ENCODE measurements at places on chromosomes 12 and 14.

- DNase-seq: no peak
Measured at GRCh38 chr12:9041321-9041720, 52.0 kb downstream of the KLRG1 start.

- DNase-seq: no peak
Measured at GRCh38 chr12:130280742-130281141, 56.9 kb upstream of the PIWIL1 start.

DNA sequence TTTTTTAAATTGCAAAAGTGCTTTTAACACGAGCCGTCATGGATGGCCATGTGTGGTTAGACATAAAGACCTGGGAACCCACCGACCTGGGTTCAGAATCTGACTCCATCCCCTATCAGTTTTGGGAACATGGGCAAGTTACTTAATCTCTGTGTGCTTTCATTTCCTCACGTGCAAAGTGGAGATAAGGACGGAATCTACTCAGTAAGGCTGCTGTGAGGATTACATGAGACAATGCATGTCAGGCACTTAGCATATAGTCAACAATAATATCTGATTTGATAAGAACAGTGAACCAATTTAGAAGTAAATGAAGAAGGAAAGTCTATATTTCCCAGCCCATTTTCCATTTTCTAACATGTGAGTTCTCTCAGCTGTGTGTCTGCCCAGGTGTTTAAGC, 235.4 kb downstream of the SUDS3 start:
- DNase-seq: no peak

- no peak for DNase-seq
Measured at GRCh38 chr12:118982984-118983761, 1.8 kb downstream of the SRRM4 start.

- DNase-seq: no peak
Measured at GRCh38 chr12:116659771-116660481, 77.9 kb downstream of the SPRING1 start.

GRCh38 chr12:123491056-123491455, 33.1 kb downstream of the SNRNP35 start:
- no peak for DNase-seq

- peak; percentile 83 for DNase-seq
Measured at GRCh38 chr12:23536293-23536692, 413.2 kb downstream of the SOX5 start.

DNA sequence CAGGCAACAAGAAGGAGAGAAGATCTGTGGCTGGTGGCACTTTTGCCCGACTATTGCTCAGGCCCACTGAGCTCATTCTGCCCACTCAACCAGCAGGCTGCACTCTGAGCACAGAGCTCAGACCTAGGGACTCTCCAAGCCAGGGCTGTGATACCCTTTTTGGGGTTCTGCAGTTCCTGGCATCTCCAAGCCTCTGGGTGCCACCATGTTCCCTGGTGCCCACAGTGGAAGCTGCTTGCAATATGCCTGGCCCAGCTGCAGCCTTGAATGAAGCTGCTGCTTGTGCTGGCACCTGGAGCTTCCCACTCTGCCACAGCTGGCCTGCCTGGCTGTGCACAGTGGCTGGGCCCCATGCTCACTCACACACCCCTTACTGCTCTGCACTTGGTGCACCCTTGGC, 236.1 kb downstream of the ADGRD1 start:
- DNase-seq: no peak

- no peak for DNase-seq
Measured at GRCh38 chr14:69034612-69035262, 55.6 kb upstream of the ACTN1 start.

GRCh38 chr12:70031046-70031445, 206.0 kb downstream of the MYRFL start:
- peak; percentile 47 for DNase-seq

All from NCI-H510A (cell line).